ENCODE measurements at places on chromosomes 2 and 18. TPM values are rescaled to one million over a fixed set of nuclear protein-coding genes. Genes with fewer than 3 reads are reported as not detected.

ANKRD29 gene
- 6.1 TPM for total RNA-seq

CSRNP3 gene
- 3.4 TPM for total RNA-seq

SPEG gene
- 22.7 TPM for total RNA-seq

TLX2 gene
- not detected for total RNA-seq

GNLY gene
- total RNA-seq = not detected

CD8B2 gene
- not detected for total RNA-seq

RGPD4 gene
- 0.16 TPM for total RNA-seq

CROCC2 gene
- 0.41 TPM for total RNA-seq

CDH2 gene
- 64.1 TPM for total RNA-seq

MARCHF4 gene
- 0.57 TPM for total RNA-seq

CNTNAP5 gene
- total RNA-seq = not detected

LRP2 gene
- total RNA-seq = 0.41 TPM

FAM228A gene
- 0.18 TPM for total RNA-seq

GPR45 gene
- total RNA-seq = not detected

MCEE gene
- 8.0 TPM for total RNA-seq

AFF3 gene
- total RNA-seq = not detected

GAD1 gene
- not detected for total RNA-seq

TMEM163 gene
- not detected for total RNA-seq

NEU2 gene
- not detected for total RNA-seq

POTEJ gene
- not detected for total RNA-seq

POTEC gene
- not detected for total RNA-seq

MBOAT2 gene
- 18.1 TPM for total RNA-seq

PID1 gene
- total RNA-seq = 13.0 TPM

ARHGAP25 gene
- total RNA-seq = 0.36 TPM

PSMA8 gene
- not detected for total RNA-seq

HOXD13 gene
- total RNA-seq = not detected

PCARE gene
- under 0.01 TPM for total RNA-seq

MYOM1 gene
- total RNA-seq = 0.90 TPM

CREB1 gene
- 52.4 TPM for total RNA-seq

ANKRD30BL gene
- 0.16 TPM for total RNA-seq

FOXI3 gene
- not detected for total RNA-seq

RSAD2 gene
- 0.63 TPM for total RNA-seq

LOXHD1 gene
- not detected for total RNA-seq

TUBA4B gene
- total RNA-seq = not detected

SERPINB13 gene
- not detected for total RNA-seq

TMEM198 gene
- total RNA-seq = 1.1 TPM

NYAP2 gene
- total RNA-seq = not detected

LYG2 gene
- not detected for total RNA-seq

C2orf80 gene
- total RNA-seq = not detected

FEV gene
- not detected for total RNA-seq

TRAPPC8 gene
- total RNA-seq = 18.8 TPM

ZNF396 gene
- total RNA-seq = 2.0 TPM

SPOPL gene
- total RNA-seq = 16.9 TPM

GALNT1 gene
- 49.0 TPM for total RNA-seq

SPATA3 gene
- total RNA-seq = not detected

UPP2 gene
- not detected for total RNA-seq

DSEL gene
- 108 TPM for total RNA-seq

CRYGC gene
- not detected for total RNA-seq

SCRN3 gene
- 34.6 TPM for total RNA-seq

CD28 gene
- not detected for total RNA-seq

B4GALT6 gene
- total RNA-seq = 6.3 TPM

UGT1A10 gene
- 0.41 TPM for total RNA-seq

STARD7 gene
- 170 TPM for total RNA-seq

ABCB11 gene
- total RNA-seq = not detected

SCN3A gene
- total RNA-seq = 3.1 TPM

TCF23 gene
- total RNA-seq = not detected

GRP gene
- total RNA-seq = not detected

HOXD10 gene
- not detected for total RNA-seq
